ENCODE measurements at places on chromosomes 1 and 21.

GRCh38 chr1:109935451-109935900 is 24.8 kb downstream of the CSF1 start:
- no peak for DNase-seq

DNA sequence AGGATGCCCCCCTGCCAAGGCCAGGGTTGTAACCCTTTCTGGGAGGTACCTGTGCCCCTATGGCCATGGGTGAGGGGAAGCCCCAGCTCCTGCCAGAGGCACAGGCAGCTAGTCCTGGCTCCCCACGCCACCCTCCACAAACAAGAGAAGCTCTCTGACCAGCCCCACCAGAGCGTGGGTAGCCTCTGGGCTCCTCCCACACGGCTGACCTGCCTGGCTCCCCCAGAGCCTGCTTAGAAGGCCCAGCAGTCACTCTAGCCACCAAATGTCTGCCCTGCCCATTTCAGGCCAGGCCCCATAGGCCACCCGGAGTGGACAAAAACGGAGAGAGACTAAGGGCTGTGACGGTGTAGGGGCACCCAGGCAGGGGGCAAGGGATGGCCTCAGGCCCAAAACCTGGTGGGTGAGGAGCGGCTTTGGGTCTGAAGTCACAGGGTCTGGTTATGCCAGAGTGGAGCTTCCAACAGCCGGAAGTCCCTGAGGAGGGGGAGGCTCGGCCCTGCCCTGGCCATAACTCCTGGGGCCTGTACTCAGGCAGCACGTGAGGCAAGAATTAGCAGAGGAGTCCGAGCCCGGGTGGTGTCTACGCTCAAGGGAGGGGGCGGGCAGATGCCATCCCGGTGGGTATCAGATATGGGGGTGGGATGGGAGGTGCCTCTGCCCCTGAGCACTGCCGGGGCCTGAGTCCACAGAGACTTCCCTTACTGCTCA is 155.4 kb downstream of the CASZ1 start:
- no peak for DNase-seq

DNA sequence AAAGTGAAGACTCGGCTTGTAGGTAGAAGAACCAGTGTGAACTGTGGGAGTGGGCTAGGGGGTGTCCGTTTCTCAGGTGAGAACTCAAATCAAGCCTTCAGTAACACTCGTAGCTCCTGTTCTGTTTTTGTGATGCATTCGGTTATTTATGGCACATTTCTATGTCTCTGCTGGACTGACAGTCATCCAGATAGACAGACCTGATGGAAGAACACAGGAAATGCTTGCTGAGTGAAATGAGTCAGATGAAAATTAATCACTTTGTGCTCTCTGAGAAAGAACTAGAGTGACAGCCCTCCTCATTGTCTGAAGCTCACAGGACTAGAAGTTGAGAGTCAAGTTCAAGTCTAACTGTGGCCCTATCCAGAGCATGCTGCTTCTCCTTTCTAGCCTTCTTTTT is 360.1 kb upstream of the PLXNA2 start:
- DNase-seq, result no peak

- DNase-seq, result no peak
Measured at GRCh38 chr21:33427051-33427450, 23.8 kb downstream of the IFNGR2 start.

DNA sequence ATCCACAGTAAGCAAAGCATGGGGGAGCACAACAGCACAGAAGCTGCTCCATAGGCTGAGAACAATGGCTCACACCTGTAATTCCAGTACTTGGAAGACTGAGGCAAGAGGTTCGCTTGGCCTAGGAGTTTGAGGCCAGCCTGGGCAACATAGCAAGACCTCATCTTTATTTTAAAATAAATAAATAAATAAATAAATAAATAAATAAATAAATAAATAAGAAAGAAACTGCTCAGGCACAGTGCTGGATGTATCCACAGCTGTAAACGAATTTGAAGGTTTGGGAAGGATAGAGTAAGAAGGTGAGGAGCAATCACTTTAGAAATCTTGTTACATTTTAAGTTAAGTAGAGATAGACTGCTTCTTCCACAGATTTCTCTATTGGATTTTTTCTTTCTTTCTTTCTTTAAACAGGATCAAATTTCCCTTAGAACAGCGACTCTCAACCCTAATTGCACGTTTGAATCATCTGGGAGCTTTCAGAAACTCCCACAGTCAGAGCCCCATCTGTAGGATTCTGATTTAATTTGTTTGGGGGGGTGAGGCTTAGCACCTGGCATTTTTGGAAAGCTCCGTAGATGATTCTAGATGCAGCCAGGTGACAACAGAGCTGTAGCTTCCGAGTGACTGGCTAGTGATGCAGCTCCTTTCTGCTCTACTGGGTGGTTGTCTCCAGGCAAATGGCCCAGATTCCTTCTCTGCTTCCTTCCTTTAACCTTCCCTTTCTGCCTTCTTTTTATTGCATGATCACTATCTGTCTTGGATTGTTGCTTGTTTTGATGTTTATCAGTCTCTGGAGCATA is 53.5 kb downstream of the S1PR1 start:
- no peak for DNase-seq

GRCh38 chr1:59554752-59555151 is 257.9 kb downstream of the FGGY start:
- DNase-seq, result no peak

DNA sequence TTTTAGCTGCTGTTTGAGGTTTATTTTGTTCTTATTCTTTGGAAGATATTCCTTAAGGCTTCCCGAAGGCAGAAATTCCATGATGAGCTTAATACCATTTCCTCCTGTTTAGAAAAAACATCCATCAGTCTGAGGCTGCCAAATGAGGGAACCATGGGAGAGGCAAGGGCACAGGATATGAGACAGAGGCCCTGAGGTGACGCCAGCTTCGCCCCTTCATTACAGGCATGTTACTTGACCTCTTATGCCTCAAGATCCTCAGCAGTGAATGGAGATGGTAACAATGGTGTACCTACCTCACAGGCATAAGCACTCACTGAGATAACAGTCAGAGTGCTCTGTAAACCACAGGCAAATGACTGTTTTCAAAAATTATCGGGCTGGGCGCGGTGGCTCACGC is 93.6 kb downstream of the RAVER2 start:
- no peak for DNase-seq

GRCh38 chr1:219083631-219084030 is 90.0 kb upstream of the LYPLAL1 start:
- no peak for DNase-seq

GRCh38 chr21:38219049-38219628 is 37.7 kb upstream of the KCNJ15 start:
- DNase-seq, result peak; percentile 31

GRCh38 chr1:226684026-226684425 is 55.1 kb downstream of the ITPKB start:
- DNase-seq, result no peak

GRCh38 chr21:41508415-41509144 is 622 bp upstream of the TMPRSS2 start:
- no peak for DNase-seq

GRCh38 chr1:156549390-156549789 is 23.0 kb downstream of the IQGAP3 start:
- no peak for DNase-seq

- peak; percentile 49 for DNase-seq
Measured at GRCh38 chr1:47725992-47726855, 271.0 kb downstream of the TRABD2B start.
